Right ventricle myocardium superior (tissue), 1 donor: ENCODE measurements at places on chromosomes 12 and 14. TPM values are rescaled to one million over a fixed set of nuclear protein-coding genes. Genes with fewer than 3 reads are reported as not detected.

ENDOU gene
- total RNA-seq: 0.11 TPM

- DNase-seq: no peak
Observed at GRCh38 chr14:64692986-64693809, 11.0 kb upstream of the PLEKHG3 start.

GRCh38 chr12:103331643-103332042 is 164.1 kb downstream of the C12orf42 start:
- no peak for DNase-seq

DNA sequence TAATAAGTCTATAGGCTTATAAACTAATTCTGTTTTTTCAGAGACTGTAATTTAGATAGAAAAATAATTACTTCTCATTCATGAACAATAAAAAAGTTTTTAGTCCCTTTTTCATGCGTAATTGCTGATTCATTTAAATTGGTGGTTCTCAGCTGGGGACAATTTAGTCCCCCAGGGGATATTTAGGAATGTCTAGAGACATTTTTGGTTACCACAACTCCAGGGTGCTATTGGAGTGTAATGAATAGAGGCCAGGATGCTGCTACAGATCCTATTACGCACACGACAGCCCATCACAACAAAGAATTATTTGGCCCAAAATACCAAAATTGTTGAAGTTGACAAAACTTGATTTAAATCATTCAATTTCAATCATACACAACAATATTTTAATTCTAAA is 22.8 kb upstream of the VCPKMT start:
- DNase-seq: no peak

DNA sequence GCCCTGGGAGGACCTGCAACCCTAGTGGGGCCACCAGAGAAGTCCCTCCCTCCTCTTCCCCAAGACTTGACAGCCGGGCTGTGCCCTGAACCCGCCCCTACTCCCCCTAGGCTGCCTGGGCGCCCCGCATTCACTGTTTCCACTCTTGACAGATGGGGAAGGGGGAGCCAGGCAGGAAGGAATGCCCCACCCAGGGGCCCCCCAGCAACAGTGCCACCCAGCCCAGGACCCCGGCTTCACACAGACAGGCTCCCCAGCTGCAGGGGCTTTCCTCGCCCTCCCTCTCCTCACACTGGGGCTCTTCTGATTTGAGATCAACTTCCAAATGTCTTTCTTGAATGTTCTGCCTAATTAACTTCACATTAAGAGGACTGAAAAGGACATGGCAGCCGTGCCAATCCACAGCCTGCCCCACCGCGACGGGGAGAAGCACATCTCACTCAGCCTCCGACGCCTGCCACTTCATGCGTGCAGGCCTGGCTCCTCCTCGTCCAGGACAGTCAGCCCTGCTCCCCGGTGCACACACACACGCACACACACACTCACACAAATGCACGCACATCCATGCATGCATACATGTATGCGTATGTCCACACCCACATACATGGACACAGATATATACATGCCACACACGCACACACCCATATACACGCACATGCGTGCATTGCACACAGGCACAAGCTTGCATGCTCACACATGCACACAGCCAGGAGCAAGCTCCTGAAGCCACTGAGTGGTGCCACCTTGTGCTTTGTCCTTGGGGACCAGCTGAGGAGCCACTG is 19.6 kb upstream of the C14orf180 start:
- DNase-seq: peak; percentile 24

DNA sequence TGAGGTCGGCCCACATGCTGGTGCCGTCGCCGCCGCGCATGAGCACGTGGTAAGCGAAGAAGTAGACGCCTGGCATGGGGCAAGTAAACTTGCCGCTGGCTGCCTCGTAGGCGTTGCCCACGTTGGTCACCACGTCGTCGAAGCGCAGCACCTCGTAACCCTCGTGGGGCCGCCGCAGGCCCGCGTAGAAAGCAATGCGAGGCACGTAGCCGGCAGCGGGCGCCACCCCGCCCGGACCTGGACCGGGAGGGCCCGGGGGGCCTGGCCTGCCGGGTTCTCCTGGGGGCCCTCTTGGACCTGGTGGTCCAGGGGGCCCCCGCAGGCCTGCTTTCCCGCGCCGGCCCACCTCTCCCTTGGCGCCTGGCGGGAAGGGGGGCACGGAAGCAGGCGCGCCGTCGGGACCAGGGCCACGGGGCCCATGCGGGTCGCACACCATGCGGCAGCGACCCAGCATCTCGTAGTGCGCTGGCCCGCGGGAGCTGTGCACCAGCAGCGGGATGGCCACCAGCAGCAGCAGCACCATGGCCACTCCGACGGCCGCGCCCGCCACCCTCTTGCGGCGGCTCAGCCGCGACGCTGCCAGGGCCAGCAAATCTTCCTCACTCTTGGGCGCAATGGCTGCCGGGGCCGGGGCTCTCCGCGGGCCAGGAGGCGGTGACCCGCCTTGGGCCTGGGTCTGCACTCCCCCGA is 888 bp downstream of the C1QL4 start:
- DNase-seq: no peak

DNA sequence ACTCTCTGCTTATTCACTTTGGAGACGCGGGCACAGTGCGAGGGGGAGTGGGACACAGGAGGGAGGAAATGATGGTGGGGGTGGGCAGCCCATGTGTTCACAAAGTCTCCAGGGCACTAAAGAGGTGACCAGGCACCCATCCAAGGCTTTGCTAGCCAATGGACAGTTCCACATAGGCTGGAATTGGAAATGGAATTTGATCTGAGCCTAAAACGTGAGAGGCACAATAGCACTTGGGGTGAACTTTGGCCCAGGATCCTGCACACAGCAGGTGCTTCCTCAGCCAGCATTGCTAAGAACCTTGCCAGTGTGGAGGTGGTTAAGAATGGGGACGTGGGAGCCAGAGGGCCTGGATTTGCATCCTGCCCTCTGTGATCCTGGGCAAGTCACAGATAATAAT is 193.8 kb downstream of the CHST11 start:
- peak; percentile 20 for DNase-seq

DNA sequence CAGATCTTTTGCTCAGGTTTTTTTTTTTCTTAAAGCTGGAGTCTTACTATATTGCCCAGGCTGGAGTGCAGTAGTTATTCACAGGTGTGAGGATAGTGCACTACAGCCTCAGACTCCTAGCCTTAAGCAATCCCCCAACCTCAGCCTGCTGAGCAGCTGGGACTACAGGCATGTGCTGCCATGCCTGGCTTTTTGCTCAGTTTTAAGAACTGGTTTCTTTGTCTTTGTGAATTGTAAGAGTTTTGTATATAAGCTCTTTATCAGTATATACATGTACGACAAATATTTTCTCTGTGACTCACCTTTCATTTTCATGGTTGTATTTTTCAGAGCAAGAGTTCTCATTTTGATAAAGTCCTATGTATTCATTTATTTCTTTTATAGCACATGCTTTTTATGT is 33.3 kb upstream of the C2CD5 start:
- DNase-seq: no peak

DNA sequence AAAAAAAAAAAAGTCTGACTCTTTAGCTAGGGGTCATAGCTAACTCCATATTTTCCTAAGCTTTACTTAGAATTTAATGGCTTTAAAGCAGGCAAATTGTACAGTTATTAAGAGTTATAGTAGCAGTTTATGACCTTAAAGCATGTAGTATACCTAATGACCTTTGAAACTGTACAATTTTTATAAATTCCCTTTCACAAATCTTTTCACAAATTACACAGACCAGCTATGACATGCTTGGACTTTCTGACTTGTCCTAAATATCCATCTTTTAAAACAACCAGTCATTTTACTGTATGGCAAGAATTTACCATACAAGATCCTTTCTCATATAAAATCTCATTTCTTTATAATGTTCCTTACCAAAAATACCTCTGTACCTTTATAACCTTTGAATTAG is 74.8 kb downstream of the C14orf132 start:
- DNase-seq: no peak

DNA sequence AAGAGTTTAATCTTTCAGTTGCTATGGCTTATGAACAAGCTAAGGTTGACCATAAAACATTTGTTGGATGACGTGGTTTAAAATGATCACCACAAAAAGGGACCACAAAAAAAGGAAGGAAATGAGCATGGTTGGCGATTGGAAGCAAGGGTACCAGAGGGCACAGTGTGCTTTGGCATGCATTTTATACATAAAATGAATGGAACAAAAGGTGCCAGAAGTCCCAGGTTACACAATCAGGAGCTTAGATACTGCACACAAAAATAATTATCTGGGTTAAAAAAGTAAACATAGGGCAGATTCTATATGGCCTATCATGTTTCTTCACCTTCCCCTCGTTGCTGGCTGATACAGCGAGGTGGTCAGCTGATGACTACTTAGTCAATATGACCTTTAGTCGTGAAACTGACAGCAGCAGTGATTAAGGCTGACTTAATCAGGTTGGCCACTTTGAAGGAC is 50.7 kb downstream of the ZC3H14 start:
- DNase-seq: no peak

AGAP2 gene
- 6.6 TPM for total RNA-seq

DNA sequence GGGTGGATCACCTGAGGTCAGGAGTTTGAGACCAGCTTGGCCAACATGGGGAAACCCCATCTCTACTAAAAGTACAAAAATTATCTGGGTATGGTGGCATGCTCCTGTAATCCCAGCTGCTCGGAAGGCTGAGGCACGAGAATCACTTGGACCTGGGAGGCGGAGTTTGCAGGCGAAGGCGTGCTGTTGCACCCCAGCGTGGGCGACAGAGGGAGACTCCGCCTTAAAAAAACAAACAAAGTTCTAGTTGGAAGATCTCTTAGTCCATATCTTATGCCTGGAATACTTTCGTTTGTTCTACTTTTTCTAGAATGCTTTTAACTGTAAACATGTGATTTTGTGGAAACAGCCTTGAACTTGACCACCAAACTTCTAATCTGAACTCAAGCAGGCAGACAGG is 38.7 kb downstream of the PPHLN1 start:
- DNase-seq: no peak

DNA sequence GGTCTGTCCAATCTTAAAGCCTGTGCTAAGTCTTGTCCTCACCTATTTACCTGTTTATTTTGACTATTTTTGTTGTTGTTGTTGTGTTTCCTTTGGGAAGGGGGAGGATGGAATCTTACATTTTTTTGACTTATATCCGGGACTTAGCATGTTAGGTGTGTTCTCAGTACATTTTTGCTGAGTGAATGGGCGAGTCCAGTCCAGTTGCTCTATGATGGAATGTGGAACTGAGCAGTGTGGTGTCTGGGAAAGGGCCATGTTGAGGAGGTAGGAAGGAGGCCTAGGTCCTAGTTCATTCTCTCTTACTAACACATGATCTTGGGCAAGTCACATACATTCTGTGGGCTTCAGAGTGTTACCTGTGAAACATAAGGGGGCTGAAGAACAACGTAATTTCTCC is 80.9 kb upstream of the SLC38A2 start:
- no peak for DNase-seq

DNA sequence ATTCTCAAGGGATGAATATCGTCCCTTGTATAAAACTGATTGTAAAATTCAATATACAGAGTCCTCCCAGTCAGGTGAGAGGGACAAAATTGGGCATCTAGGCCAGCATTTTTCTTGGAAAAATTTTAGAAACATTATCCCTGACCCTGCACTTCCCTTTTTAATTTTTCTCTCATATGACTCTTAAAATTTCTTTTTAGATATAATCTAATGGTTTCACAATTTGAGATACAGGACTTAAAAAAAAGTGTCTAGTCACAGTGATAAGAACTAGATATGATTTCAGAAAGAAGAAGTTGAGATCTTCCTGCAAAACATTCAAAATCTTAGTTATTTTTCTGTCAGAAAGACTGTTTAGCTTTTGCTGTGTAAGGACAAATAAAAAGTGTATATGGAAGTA is 270.8 kb upstream of the PPFIA2 start:
- no peak for DNase-seq

RPGRIP1 gene
- 0.27 TPM for total RNA-seq

DNA sequence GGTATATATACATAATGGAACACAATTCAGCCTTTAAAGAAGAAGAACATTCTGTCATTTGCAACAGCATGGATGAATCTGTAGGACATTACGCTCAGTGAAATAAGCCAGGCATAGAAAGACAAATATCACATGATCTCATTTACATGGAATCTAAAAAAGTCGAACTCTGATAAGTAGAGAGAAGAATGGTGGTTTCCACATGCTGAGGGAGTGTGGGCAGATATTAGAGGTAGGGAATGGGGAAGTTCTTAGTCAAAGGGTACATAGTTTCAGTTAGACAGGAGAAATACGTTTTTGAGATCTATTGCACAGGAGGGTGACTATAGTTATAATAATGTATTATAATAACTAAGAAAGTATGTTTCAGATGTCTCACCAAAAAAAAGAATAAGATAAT is 71.4 kb downstream of the ADAMTS20 start:
- no peak for DNase-seq

GRCh38 chr14:72213424-72213823 is 281.2 kb downstream of the RGS6 start:
- DNase-seq: no peak

PLA2G1B gene
- total RNA-seq: not detected

DNA sequence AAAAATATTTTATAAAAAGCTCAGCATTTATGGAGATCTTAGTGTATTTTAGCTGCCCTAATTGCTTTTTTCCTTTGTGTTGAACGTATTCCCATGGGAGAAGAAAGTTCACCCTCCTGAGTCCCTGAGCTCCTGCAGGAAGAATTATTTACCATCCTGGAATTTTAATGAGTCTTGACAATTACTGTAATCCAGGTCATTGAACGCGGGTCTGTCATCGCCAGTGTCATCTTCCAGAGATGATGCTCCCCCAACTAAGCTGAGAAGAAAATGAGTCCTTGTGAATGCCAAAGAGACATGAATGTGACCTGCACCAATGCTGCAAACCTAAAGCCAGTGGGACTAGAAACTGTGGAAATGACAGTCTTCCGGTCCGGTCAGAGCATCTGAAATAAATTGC is 129.5 kb downstream of the FBXL14 start:
- DNase-seq: no peak

LRTM2 gene
- total RNA-seq: not detected

DNA sequence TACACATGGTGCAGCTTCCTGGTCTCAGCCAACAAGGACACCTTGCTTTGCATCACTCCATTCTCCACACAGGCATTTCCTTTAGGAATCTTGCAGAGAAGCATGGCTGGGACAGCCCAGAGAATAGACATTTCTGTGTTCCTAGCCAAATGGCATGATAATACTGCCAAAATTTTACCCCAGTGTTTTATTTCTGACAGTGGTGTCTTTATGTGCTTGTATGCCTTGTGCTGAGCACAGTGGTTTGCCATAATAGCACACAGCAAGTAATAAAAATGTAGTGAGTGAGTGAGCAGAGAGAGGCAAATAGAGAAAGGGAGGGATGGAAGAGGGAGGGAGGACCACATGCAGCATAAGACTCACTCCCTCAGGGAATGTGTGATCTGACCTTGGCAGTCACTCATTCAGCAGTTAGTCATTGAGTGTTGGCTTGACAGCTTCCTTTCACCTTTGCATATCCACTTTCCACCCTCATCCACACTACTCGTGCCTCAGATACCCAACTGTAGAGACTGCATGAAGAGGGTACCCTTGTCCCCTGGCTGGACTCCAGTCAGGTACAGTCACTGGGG is 212.8 kb upstream of the CCDC196 start:
- no peak for DNase-seq

DEPDC4 gene
- 0.32 TPM for total RNA-seq

GRCh38 chr14:78834766-78835451 is 664.7 kb downstream of the NRXN3 start:
- DNase-seq: no peak

- peak; percentile 62 for DNase-seq
Observed at GRCh38 chr12:98456576-98457573, 58.5 kb upstream of the TMPO start.

TDRD9 gene
- 2.7 TPM for total RNA-seq
